ENCODE measurements at places on chromosomes 11 and 22. TPM values are rescaled to one million over a fixed set of nuclear protein-coding genes. Genes with fewer than 3 reads are reported as not detected.

DNA sequence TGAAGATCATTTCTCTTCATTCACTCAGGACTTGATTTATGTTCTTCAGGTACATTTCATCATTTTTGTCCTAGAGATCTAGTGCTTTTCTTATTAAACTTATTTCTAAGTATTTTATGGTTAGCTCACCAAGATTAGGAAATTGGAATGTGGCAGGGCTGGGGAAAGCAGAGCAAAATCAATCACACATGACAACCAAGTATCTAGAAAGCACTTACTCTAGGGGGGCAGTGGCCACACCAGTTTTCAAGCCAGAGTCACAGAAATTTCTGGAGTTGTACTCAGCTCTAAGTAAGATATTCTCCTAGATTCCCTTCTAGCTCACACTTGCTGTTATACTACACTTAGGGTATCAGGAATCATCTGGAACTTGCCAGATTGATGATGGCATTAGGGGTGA lies 33.3 kb upstream of the MYEOV start:
- H3K4me3 ChIP-seq = no peak overlapping the region
- no peaks in the 10 kb centered on the region for H3K27me3 ChIP-seq
- DNase-seq = no peak
- H3K36me3 ChIP-seq = peaks cover 6% of the 10 kb centered on the region
- H3K27ac ChIP-seq = no peak overlapping the region

DNA sequence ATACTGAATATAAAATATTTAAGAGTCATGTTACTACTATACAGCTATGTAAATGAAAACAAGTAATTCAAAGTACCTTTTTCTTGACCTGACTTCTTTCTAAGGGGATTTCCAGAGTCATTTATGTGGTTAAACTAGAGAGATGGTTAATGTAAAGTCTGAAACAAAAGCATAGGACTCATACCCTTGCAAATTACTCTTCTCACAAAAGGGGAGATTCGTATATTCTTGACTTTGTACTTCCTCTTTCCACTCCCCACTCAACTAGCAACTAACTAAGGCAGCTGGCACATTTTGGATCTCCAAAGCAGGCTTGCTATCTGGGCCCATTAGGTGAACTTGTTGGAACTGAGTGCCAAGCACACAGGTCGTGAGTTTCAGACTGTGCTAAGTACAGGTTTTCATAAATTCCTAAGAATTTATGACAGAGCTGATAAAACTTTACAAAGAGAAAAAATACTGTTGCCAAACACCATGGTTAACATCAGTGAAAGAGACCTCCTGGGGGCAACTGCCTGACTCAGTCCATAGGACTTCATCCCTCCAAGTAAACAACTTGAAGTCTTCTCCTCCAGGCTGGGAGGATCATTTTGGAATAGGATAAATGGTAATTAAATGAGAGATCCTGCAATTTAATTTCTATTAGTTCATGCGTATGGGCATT lies 77.0 kb upstream of the DDI1 start:
- no peaks in the 10 kb centered on the region for H3K4me1 ChIP-seq
- no peaks in the 10 kb centered on the region for H3K36me3 ChIP-seq
- H3K27ac ChIP-seq = no peak overlapping the region

Gene SCN4B
- total RNA-seq = 1.6 TPM

GRCh38 chr22:40679249-40679963 lies at the start of gene MCHR1:
MCHR1 (plus strand) TSS chr22:40679484; CDS start chr22:40679653, 169 bp downstream.
- no peaks in the 10 kb centered on the region for H3K36me3 ChIP-seq
- peaks cover 11% of the 10 kb centered on the region for H3K4me1 ChIP-seq
- DNase-seq = no peak
- no peaks in the 10 kb centered on the region for H3K27me3 ChIP-seq

DNA sequence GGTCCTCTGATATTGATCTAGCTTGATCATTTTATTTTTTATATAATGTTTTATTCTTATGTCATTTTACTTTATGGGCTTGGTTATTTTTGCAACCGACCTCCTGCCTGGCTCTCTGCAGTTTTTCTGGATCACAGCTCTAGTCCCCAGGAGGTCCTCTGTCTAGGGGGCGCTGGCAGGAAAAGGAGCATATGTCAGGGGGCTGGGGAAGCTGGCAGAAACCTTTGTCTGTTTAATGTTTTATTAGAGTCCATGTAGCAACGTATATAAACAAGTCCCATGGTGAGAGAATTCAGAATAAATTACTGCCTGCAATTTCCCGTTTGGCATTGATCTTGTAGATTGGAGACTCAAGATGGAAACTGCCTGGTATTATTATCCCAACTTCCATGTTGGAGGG lies 133.5 kb upstream of the ZBED5 start:
- no peak overlapping the region for H3K27ac ChIP-seq
- no peaks in the 10 kb centered on the region for H3K27me3 ChIP-seq
- H3K4me1 ChIP-seq = no peaks in the 10 kb centered on the region
- DNase-seq = no peak

DNA sequence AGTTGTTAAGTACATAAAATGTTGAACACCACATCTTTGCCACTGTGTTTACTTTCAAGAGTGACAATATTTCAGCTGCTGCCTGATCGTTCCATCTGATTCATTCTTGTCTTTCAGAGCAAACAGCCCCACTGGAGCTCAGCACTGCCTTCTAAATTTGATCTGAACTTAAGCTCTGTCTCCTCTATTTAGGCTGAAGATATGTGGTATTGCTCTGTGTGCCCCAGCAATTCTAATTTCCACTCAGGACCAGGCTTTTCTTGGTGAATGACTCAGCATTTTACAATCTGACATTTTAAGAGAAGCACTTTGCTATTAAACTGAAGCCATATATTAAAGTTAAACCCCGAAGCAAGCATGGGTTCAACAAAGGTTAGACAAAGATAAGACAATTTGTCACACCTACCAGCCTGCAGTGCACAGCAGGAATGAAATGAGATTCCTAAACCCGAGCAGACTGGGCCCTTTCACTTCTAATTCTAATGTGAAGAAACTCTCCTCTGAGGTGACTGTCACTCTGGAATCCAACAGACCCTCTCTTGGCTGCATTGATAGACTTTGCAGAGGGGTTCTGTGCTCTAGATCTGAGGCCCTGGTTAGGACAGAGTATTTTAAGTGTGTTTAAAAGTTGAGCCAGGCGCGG lies 41.7 kb upstream of the PLET1 start:
- no peaks in the 10 kb centered on the region for H3K36me3 ChIP-seq
- H3K4me3 ChIP-seq = no peak overlapping the region
- no peaks in the 10 kb centered on the region for H3K27me3 ChIP-seq
- H3K4me1 ChIP-seq = no peaks in the 10 kb centered on the region
- DNase-seq = no peak

Data from H9 (cell line).